ENCODE measurements at places on chromosomes 1 and 21.

DNA sequence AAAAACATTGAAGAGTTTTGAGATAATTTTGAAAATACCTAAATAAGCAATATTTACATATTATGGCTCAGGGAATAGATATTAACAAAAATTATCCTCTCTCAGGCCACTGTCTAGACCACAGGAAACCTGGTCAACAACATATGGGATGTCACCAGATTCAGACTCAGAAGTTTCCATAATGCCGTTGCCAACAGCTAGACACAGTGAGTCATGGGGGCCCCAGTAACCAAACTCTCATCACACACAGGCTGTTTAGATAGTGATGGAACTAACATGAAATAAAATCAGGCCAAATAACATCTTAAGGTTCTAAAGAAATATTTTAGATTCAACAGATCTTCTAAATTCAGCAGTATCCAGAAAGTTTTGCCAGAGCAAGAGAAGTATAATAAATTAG is 681.7 kb upstream of the ADAMTS5 start:
- no peak for DNase-seq

DNA sequence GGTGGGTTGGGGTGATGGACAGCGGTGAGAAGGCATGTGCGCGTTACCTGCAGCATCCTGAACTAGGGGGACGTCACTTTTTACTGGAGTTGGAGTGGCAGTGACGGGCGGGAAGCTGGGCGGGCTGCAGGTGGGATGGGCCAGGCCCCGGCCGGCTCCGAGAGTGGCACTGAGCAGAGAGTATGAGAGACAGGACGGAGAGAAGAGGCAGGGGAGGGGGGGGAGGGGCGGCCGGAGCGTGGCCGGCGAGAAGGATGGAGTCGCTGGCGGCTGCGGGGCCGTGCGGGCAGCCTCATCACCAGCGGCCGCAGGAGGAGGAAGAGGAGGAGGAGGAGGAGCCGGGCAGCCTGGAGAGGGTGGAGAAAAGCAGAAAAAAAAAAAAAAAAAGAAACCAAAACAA is 154.5 kb downstream of the CASZ1 start:
- DNase-seq: no peak

DNA sequence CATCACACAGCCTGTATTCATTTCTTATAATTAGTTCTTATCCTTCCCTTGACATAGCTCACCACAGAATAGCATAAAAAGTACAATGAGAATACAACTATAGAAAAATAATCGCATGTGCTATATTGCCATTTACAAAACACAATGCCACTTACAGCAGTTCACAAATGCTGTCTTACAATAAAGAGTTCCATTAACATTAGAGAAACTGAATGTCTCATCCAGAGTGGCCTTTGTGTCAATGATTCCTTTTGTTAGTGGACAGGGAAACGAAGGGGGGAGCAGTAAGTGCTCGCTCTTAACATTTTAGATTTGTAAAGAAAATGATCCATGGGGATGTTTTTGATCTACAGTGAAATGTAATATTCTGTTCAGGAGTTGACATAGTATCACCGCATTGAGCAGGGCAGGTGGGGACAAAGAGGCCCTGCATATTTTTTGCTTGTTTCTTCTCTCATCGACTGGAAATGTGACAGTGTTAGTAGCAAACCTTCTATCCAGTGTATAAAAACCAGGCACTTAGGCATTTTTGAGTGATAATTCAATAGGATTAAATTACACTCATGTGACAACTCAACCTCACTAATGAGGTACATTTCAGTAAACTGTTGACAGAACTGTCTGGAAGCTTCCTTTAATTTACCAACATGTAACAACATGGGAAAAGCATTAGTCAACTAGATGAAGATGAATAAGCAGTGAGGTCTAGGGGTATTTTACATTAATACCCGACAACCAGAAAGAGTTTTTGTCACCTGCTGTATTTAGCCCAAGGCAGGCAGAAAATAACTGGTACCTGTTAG is 35.6 kb upstream of the RRP15 start:
- DNase-seq: no peak

- DNase-seq: no peak
Measured at GRCh38 chr1:162918151-162918754, 57.3 kb upstream of the CCDC190 start.

DNA sequence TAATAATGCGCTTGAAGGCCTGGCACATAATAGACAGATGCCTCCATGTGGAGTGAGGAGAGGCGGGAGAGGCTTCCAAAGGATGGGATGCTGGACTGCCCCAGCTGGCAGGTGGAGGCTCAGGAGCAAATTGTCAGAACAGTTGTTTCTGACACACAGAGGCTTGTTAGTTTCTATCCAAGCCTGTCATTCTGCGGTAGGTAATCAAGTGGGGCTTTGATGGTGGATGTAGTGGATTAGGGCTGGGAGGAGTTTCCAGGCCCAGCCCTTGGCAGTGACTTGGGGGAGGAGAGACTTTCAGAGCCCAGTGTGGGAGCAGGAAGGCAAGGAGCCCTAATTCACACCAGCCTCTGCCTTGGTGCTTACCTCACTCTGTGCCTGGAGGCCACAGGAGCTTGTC is 44.1 kb downstream of the FOXD2 start:
- no peak for DNase-seq

DNA sequence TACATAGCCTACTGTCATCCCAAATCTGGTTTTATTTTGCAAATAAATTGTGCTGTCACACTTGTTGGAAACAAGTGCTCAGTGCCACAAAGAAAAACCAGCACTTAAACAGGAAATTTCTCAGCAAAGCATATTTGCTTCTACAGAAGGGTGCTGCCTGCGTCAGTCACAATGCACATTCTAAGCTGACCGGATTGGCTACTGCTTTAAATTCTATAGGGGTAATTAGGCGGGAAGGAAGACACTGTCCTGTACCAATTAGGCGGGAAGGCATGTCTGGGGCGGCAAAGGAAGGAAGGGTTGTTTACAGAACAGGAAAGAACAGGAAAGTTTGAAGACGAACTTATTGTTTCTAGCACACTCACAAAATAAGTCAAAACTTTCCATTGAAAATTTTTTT is 2.8 kb downstream of the IFI16 start:
- DNase-seq: peak; percentile 12

DNA sequence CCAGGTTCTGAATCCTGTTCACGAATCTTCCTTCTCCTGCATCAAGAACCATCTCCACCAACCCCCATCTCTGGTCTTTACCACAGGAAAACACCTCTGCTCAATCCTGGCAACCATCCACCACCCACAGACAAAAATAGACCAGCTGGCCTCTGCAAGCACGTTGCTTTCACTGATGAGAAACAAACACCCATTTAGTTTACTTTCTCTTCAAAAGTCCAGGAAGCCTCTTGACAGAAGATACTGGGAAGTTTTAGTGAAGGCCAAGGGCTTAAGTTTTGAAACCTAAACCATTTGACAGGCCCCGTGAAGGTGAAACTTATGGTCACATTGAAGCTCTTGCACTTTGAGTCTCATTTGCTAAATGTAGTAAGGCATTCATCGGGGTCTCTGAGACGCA is 122.6 kb upstream of the PPP2R5A start:
- DNase-seq: no peak

DNA sequence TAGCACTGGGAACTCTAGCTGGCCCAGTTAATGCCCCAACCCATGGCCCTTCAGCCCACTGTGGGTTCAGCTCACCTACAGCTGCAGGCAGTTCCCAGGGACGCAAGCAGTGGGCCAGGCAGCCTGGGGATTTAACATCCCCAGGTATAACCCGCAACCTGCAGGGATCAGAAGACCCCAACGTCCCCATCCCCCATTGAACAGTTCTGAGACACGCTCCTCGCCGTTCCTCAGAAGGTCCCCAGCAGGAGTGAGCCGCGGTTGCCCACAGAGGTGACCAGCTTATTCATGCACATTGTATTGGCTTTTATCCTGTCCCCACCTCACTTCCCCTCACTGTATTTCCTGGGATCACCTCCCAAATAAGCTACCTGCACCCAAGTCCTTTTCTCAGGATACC is 5.0 kb upstream of the MATN1 start:
- DNase-seq: no peak

- DNase-seq: peak; percentile 17
Measured at GRCh38 chr1:153677718-153678518, 570 bp upstream of the NPR1 start.

DNA sequence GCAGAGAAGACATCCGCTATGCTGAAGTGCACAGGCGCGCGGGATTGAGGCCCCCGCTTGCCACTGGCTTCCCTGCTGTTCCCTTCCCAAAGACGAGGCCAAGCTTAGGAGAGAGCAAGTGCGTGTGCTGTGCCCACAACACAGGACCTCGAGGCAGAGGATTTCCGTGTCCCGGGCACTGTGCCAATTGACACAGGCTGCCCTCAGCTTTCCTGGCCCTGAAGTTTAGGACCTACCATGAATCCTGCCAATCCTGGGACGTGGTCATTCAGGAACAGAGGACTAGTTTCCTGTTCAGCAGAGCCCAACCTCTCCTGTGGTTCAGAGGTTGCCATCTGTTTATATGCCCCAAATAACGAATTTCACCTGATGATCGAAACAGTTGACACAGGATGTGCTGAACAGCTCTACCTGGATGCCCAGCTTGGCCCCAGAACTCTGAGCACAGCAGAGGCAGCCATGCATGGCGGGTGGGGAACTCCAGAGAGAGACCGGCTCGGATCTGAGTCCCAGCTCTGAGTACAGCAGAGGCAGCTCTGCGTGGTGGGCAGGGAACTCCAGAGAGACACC is 22.0 kb downstream of the SLC37A1 start:
- no peak for DNase-seq

DNA sequence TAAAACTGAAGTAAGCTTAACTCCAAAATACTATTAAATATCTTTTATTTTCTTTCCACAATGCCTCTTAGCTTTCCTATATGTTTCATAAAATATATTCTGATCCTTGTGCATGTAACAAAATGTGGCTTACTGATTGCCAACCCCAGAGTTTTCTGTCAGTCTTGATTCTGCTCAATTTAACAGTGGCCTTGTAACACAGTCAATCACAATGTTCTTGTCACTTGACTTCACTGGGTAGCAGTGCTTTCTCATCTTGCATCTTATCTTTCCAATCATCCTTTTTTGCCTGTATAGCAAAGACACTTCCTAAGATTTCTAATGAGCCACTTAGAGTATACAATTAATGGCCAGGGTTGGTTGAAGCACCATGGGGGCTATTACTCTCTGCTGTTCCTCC is 19.9 kb upstream of the BRINP3 start:
- DNase-seq: no peak

DNA sequence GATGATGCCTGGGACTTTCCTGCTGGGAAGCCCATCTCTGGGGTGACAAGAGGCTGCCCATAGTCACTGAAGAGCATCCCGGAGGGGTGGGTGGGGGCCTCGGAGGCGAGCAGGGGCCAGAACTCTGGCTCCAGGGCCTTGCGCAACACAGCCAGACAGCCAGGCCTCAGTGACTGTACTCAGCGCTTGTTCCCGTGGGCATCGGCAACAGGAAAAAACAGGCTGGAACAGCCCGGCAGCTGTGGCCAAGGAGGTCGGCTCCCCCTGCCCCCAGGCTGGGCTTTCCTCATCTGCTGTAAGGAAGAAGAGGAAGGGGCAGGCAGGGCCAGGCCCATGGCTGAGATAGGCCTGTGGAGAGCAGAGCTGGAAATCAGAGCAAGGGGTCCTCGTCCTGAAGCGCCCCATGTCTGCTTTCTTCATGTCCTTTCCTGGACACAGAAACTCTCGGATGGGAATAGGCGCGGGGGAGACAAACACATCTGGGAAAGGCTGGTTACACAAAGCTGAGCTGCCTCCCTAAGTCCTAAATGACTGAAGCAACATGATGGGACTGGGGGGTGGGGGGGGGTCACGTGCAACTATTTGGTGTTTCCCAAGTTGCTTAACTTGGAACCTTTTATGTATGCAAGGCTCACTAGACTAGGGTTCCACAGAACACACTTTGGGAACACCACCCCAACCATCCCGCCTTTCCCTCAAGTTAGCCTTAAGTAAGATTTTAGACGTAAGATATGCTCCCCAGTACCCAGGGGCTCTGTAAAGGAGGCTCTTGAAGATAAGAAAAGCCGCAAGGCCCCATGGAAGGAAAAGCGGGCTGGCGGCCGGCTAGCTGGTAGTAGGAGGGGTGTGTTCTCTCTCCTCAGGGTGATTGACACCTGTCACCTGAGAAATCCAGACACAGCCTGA is 30.7 kb downstream of the HSPG2 start:
- DNase-seq: no peak

DNA sequence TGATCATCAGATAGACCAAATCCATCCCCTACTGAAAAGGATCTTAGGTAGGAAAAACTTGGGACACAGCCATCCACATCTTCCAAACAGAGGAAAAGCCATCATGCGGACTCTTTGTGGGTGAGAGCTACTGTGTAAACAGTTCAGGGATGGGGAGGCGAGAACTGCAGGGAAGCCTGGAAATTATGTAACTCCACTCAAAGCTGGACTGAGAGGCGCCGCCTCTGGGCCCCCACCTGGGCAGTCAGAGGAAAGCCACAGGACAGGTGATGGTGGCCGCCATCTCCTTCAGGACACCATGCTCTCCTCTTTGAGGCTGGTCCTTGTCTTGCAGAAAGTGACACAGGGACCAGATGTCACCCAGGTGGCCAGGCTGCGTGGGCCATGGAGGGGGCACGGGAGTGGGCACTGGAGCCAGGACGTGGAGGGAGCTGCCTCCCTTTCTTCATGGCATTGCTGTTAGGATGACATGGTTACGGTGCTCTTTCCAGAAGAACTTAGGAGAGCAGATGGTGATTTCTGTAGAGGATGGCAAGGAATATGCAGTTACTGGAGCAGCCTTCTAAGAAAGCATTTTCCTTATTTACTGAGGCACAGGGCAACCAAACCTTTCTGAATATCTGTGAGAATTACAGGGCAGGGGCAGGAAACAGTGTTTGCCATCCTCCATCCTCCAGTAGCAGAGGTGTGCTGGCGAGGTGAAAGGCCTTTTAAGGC is 32.0 kb upstream of the TDRD10 start:
- no peak for DNase-seq

DNA sequence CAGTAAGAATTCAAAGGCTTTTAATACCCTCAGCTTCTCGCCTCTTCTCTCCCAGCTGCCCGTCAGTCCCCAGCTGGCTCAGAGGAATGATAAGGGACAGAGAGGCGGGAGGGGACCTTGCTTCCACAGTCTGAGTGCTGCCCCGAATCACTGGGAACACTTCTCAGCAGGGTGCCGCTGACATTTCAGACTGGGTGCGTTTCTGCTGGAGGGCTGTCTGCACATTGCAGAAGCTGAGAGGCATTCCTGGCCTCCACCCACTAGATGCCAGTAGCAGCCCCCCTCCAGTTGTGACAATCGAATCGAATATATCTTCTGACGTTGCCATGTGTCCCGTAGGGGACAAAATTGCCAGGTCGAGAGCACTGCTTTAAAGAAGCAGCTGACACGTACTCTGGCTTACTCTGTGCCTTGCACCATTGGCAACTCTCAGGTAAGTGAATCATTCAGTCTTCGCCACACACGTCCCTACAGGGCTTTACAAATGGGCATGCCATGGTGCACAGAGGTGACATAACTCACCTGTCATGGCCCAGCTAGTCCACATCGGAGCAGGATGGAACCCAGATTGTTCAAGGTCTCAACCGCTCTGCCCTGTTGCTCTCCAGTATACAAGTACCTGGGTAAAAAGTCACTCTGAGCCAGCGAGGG is 23.9 kb downstream of the CTNNBIP1 start:
- DNase-seq: no peak

GRCh38 chr1:235617808-235618207 is 31.8 kb downstream of the GNG4 start:
- DNase-seq: no peak
